ENCODE measurements at places on chromosomes 7 and 10.

- DNase-seq = no peak
These were observed 253.9 kb downstream of the PPP1R3A start for GRCh38 chr7:113664867-113665266.

DNA sequence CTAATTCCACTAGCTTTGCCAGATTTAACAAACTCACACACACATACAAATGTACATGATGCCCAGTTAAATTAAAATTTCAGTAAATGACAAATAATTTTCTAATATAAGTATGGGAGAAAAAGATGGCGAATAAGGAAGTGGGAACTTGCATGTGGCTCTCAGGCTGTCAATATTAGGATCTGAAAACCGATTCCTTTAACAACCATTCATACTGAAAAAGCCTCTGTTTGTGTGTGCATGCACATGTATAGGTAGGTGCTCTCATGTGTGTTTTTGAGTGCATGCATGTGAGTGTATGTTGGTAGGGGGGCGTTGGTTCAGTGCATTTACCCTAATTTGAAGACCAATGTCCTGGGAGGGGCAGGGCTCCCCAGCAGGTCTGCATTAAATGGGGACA, 125.3 kb downstream of the HTR7 start:
- no peak for DNase-seq

DNA sequence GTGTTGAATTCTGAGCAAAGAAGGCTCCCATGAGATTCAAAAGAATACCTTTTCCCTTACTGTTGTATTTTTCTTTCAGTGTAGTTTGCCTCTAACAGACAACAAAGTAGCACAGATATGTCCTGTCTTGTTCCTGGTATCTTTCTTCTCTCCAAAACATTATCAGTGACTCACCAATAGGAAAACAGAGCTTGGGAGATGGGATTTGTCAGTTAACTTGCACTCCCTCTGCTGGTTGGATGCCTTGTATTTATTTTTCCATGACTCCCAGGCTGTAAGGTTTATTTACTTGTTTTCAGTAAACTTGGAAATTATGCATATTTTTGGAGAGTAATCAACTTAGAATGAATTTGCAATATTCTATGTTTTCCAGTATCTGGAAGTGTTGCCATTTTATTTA, 129.7 kb downstream of the SAMD9 start:
- DNase-seq = peak; percentile 44

- DNase-seq = peak; percentile 55
These were observed 5.1 kb downstream of the PRXL2A start for GRCh38 chr10:80413271-80413996.

GRCh38 chr10:78035933-78036583, 2.4 kb downstream of the RPS24 start:
- DNase-seq = no peak

DNA sequence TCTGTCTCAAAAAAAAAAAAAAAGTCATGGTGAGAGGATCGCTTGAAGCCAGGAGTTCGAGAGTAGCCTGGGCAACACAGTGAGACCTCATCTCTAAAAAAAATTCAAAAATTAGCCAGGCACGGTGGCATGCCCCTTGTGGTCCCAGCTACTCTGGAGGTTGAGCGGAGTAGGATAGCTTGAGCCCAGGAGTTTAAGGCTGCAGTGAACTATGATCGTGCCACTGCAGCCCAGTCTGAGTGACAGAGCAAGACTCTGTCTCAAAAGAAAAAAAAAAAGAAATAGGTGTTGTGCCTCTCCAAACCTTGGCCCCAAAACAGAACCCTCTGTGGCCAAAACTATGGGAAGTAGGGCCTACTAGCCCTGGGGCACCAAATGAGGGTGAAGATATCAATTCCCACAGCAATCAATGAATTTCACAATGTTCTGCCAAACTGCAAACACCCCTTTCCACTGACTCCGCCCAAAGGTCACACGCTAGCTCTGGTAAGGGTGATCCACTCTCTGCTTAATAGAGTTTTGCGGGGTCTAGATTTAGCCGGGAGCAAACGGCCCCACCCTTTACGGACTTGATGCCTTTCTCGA, 16.9 kb downstream of the SSC4D start:
- DNase-seq = no peak

- DNase-seq = no peak
These were observed 280.9 kb upstream of the HGF start for GRCh38 chr7:82050792-82051191.

- DNase-seq = no peak
These were observed 1068.1 kb downstream of the NRG3 start for GRCh38 chr10:82943142-82943541.

- no peak for DNase-seq
These were observed 292.1 kb downstream of the BBS9 start for GRCh38 chr7:33421429-33421828.

- DNase-seq = no peak
These were observed 356.8 kb downstream of the GLRX3 start for GRCh38 chr10:130493021-130493420.

- DNase-seq = no peak
These were observed 1365.3 kb downstream of the GATA3 start for GRCh38 chr10:9419757-9420156.

GRCh38 chr7:8382004-8382730, 51.2 kb upstream of the NXPH1 start:
- no peak for DNase-seq

DNA sequence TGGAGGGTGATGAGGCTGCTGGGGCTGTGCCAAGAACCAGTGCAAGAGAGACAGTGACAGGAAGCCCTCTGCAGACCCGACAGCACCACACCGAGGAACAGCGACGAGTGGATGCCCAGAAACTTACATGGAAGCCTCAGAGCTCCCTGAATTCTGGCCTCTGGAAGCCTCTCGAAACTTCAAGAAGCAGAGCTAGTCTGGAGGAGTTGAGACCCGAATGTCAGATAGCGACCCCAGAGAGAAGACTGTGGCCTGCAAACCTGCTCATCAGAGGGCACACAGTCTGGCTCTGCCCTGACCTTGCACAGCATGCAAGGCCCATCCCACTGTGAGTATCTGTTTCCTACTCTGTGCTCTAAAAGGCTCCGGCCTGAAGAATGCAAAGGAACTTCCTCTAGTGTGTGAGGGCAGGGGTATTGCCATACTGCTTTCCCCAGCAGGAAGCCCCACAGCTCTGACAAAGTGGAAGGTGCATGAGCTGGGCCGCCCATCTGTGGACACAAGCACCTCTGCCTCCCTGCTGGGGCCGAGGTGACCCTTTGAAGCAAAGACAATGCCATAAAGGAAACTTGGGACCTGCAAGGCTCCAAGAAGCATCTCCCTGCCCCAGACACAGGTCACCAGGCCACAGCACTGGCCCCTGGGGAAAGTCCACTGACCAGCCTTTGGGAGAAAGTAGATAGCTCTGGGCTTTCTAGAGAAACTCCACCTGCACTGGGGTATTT, 10.5 kb upstream of the C10orf71 start:
- DNase-seq = no peak

DNA sequence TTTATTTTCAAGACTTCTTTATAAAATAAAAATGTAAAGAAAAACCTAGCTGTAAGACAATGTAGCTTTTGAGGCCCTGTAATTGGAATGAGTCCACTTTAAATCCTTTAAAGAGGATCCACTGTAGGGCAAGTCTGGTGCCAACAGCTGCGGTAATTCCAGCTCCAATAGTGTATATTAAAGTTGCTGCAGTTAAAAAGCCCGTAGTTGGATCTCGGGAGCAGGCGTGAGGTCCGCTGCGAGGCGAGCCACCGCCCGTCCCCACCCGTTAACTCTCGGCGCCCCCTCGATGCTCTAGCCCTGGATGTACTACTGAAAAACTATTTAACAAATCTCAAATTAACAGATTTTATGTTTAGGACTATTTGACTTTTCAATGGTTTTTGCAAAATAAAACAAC, 414.7 kb upstream of the SEMA3C start:
- no peak for DNase-seq

- DNase-seq = no peak
These were observed 16.5 kb upstream of the CLDN3 start for GRCh38 chr7:73786588-73786987.

DNA sequence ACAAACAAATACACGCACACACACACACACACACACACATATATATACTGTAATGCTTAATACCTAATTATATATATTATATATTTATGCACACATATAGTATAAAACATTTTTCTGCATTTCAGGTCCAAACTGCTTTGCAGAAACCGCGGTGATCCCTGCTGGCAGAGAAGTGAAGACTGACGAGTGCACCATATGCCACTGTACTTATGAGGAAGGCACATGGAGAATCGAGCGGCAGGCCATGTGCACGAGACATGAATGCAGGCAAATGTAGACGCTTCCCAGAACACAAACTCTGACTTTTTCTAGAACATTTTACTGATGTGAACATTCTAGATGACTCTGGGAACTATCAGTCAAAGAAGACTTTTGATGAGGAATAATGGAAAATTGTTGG, 138.5 kb downstream of the VWC2 start:
- no peak for DNase-seq

GRCh38 chr10:15237351-15237750, 68.9 kb upstream of the NMT2 start:
- DNase-seq = no peak

DNA sequence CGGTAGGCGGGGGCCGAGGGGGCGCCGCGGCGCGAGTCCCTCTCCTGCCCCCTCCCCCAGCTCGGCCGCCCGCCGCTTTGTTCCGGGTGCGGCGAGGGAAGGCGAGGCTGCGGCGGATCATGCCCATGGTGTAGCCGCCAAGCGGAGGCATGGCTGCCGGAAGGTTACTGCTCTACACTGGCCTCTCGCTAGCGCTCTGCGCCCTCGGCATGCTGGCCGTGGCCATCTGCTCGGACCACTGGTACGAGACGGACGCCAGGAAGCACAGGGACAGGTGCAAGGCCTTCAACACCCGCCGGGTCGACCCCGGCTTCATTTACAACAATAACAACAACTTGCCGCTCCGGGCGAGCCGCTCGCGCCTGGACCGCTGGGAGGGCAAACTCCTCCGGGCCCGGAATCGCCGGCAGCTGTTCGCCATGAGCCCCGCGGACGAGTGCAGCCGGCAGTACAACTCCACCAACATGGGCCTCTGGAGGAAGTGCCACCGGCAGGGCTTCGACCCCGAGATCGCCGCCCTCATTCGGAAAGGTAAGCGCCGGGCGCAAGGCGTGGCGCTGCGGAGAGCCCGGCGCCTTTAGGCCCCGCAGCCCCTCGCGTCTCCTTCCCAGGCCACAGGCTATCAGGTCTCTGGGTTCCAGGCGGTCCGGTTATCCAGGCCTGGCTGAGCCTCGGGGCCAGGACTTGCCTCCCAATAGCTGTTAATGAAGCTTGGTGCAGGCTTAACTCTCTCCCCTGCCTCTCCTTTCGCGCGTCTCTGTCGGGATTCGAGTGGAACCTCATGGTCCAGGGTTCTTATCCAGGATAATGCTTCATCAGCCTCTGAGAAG, 513 bp downstream of the TMEM178B start:
- no peak for DNase-seq

- DNase-seq = no peak
These were observed 120.9 kb downstream of the TMEM168 start for GRCh38 chr7:112669306-112669705.

DNA sequence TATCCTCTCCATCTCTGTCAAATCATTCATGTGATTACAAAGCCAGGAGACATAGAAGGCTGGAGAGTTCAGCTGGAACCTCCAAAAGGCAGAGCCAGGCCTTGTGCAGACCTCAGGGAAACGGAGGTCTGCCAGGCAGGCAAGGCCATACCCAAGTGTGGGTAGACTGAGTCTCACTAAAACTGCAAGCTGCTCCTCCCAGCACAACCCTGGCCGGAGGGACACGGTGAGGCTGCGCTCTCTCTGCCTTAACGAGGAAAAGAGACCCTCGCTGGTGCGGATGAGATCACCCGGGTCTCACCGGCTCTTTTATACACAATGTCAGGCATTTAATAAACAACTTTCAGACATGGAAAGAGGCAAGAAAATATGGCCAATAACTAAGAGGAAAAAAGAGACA, 66.1 kb upstream of the INPP5A start:
- DNase-seq = no peak

GRCh38 chr10:104631946-104632345, 9.1 kb upstream of the SORCS3 start:
- no peak for DNase-seq

DNA sequence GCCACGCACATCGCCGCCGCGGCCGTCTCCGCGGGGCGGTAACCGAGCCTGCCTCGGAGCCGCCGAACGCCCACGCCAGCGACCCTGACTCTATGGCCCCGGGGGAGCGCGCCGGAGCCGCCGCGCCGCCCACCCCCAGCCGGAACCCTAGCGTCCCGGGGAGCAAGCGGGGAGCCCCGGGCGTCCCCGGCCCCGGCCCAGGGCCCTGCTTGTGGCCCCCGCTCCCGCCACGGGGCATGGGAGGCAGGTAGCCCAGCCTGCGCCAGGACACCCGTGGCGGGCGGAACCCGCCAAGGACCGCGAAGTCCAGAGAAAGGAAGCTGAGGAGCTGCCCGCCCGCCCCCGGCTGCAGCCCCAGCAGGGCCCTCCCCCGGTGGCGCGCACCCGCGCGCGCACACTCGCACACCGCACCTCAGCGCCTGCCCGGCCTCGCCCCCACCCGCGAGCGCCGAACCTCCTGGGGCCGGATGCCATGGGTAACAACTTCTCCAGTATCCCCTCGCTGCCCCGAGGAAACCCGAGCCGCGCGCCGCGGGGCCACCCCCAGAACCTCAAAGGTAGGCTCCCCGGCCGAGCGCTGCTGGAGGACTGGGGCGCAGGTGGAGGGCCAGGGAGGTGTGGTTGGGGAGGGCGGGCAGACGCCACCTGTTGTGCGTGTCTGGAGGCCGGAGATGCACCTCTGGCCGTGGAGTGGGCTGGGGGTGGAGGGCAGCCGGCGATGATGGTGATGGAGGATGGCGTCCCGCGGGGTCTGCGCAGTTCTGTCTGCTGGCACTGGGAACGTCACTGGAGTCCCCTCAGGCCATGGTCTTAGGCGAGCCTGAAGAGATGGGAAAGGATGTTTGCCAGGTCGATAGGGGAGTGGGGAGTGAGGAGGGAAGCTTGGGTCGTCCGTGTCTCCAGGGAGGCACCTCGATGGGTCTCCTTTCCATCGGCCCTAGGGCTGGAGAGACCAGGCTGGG, 692 bp downstream of the NEURL1 start:
- no peak for DNase-seq

DNA sequence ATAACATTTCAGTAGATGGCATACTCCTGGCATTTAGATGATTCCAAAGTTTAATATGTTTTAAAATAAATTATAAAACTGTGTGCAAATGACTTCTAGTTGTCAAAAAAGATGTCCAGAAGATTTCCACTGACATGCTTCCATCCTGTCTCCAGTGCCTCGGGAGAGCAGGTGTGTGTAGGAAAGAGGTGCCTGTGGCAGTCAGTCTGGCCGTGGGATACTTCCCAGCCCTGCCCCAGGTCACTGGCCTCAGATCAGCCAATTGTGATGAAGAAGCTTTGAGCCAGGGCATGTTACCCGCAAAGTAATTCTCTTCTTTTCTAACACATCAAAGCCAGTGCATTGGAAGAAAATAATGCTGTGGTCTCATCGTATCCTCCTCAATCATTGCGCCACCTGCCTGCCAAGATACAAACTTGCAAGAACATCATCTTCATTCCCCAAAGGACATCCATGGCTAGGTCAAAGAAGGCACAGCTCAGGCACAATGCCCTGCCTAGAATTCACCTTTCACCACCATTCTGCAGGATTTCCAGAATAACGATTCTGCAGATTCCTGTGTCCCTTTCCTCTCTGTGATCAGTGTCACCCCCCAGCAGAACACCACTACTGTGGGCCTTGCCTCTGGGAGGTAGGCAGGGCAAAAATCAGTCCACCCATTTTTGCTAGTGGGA, 6.3 kb upstream of the KCNMA1 start:
- peak; percentile 41 for DNase-seq

- peak; percentile 84 for DNase-seq
These were observed 31.1 kb downstream of the PCGF5 start for GRCh38 chr10:91251430-91252056.

Measured in hematopoietic multipotent progenitor cell treated with erythropoietin and hydrocortisone succinate and interleukin-3 and kit ligand, for 8 days (in vitro differentiated cells).